Brain pericyte (primary cell): ENCODE measurements at places on chromosomes 7 and 10.

DNA sequence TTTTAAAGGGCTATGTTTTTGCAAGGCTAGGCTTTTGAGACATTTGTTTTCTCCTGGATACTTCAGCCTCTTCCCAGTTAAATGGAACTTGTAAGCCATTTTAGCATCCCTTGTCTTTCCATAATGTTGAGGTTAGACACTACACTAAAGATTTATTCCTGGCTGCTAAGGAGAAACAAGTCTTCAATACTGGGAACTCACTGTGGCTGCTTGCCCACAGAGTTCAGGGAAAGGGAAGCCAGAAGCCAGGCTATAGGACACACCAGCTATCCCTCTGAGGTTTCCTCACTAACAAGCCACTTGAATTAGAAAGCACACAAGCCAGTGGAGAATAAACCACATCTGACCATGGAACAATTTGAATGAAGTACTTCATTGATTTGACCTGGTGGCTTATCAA lies 421.7 kb upstream of the CHRM2 start:
- no peak for DNase-seq

GRCh38 chr10:119807960-119808697 lies 64.5 kb downstream of the MCMBP start:
- DNase-seq = no peak

GRCh38 chr7:55124989-55125875 lies 106.4 kb downstream of the EGFR start:
- DNase-seq = no peak

DNA sequence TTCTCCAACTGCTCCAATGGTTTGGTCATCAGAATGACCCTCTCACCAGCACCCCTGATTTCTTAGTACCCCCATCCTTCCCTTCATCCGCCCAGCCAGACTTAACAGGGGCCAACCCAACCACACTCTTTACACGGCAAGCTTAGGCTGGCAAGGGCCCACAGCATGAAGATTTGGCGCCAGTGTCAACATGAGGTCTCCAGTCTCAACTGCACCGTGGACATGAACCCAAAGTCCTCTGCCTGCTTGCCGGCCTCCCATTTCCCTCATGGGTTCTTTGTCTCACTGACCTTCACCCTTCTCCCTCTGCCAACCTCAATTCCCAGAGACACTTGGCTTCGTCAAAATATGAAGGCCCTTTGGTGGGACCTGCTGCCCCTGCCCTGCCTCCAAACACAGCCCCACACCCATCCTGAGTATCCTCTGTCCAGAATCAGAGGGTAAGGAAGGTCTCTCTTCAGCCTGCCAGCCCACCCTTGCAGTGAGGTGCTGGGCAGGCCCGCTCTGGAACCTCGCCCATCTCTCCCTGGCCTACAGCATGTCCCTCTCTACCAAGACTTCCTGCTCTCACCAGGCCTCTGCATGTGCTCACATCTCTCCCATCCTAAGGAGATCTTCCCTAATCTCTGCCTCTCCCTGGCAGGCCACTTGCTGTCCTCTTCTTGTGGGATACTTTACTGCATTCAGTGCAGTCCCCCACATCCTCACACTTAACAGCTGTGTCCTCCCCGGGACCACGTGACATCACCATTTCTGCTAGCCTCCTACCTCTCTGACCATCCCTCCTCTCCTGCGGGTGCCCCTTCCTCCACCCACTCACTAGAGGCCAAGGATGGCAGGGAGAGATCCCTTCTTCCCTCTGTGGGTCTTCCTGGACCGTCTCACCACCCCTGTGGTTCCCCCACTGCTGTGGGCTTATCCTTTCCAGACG lies 91.7 kb upstream of the ZMIZ1 start:
- DNase-seq = no peak

DNA sequence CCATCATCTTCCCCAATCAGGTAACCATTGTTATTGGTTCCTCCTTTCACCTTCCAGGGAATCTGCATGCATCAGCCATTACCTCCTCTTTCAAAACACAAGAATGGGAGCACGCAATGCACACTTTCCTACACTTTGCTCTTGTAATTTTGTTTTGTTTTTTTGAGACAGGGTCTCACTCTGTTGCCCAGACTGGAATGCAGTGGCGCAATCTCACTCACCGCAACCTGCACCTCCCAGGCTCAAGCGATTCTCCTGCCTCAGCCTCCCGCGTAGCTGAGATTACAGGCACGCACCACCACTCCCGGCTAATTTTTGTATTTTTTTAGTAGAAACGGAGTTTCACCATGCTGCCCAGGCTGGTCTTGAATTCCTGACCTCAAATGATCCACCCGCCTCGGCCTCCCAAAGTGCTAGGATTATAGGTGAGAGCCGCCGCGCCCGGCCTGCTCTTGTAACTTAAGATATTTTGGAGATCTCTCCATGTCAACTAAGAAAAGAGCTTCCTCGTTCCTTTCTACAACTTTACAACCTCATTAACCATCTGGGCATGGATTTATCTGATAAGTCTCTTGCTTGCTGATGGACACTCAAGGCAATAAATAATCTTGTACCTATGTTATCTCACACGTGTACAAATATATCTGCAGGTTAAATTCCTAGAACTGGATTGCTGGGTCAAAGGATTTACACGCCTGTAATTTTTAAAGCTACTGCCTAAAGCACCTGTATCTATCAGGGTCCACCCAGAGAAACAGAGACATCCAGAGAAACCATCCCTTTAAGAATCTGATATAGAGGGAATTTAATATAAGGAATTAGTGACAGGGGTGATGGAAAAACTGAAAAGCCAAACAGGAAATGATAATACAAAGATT lies 4.2 kb downstream of the CYTH3 start:
- DNase-seq = no peak

DNA sequence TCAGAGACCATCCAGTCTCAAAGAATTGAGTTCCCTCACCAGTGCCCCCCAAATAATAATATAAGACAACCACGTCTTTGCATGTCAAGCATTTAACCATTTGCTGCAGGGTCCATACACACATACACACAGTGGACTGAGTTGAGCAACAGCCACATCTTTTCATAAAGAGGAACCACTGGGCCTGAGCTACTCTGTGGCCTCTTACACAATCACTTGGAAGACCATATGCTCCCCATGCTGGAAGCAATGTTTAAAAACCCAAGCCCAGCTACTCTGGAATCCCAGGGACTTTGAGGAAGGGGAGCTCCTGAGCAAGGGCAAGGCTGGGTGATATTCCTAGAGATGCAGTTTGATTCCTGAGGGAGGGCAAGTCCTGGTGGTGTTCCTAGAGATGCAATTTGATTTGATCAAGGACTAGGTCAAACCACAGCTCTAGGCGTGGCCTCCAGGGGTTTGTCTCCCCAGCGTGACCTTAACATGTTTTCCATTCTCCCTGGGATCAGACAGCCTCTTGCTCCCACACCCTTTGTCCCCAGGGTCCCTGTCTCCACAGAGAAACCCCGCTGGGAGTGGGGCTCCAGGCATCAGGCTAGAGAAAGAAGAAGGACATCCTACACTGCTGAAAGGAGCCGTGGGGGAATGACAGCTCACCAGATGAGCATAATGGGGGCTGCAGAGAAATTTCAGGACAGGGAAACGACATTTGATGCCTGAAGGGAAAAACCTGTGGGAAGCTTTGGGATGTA lies 376.2 kb upstream of the MGMT start:
- DNase-seq = no peak

GRCh38 chr10:133388973-133389818 lies 4.8 kb upstream of the MTG1 start:
- DNase-seq = no peak

DNA sequence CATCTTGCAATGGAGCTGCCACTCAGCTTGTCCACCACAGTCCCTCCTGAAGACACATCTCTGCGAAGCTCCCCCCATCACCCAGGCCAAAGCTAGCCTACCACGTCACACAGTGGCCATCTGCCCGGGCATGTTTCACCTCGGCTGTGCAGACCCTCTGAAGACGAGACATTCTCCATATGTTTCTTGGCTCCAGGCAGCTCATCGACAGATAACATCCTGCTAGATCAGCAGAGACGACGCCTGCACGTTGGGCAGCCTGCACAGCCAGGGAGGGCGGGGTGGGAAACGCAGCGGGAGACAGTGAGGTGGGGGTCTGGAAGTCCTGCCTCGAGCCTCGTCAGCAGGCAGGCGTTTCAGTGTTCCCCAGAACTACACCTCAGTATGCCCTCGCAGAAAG lies 53.0 kb downstream of the PTPRN2 start:
- DNase-seq = no peak

DNA sequence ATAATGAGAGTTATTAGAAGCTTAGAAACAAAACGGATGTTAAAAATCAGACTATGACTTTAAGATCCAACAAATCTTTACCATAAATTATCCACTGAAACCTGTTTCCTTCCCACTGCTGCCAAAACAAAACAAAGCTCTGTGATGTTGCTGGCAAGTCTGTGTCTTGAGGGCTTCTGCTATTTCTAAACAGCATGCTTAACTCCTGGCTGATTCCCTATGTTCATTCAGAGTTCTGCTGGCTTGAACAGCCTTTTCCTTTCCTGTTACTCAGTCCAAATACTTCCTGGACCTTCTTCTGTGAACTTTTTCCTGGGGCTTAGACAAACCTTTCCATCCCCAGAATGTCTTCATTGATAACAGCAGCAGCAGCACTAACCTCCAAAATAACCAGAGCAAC lies 448.1 kb downstream of the SORCS1 start:
- DNase-seq = no peak

DNA sequence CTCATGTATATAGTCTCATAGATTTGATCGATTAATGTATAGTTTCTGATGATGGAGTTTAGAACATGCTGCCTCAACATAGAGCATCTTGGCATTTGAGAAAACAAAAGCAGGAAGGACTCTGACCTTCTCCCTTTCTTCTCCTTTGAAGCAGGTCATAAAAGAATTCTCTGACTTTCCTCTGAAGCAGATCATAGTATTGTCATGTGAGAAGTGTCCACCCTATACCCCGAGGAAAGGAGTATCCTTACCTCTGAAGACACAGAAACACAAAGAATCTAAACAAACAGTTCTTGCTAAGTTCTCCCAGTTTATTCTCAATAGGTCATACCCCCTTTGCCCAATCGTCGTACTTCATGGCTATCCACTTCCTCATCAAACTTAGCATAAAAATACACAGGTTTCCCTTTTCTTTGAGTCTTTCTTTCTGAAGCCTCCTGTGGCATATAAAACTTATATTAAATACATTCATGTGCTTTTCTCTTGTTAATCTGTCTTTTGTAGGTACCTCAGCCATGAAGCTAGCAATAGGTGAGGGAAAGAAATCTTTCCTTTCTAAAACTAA lies 194.9 kb downstream of the REEP3 start:
- no peak for DNase-seq

DNA sequence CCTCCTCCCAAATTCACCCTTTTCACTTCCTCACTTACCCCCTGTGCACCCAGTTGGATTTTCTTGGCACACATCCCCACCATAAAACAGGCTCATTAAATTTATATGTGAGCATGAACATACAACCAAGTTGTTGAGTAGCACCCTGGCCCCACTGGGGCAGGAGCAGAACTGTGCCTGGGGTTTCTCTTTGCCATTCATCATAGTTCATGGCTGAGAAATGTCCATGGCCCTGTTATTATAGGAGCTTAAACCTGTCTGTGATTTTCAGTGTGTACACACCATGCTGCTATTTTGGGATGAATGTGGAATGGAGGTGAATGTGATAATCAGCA lies 618.8 kb downstream of the LRMDA start:
- DNase-seq = no peak

- no peak for DNase-seq
Measured at GRCh38 chr7:8618441-8619070, 185.1 kb downstream of the NXPH1 start.

DNA sequence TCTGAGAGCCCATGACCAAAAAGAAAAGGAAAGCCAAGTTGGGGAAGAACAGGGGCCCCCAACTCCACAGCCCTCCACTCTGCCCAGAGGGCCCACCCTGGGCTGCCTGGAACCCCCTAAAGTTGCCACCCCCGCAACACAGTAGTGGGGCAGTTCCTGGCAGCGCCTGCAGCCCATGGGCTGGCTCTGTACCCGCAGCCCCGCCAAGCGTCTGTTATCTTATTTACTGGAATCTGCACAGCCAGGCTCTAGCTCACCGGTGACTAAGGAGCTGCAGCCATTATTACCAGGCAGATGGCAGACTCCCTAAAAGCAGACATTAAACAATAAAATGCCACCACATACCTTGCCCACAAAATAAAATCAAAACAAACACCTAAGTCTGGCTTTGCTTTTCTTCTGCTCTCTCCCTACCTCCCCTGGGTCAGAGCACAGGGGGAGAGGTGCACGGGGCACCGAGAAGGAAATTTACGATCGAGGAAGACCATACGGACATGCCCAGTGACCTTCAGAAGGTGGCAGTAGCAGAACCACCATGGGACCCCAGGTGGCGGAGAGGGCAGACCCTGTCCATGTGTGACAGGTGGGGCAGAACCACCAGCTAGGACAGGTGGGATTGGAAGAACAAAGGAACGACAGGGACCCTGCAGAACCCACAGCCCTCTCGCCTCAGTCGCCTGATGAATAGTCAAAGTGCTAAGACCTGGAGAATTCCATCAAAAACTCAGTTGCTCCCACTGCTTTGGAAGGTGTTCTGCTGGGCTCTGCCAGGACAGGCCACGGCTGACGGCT lies 66.3 kb downstream of the PRKAG2 start:
- DNase-seq = no peak

DNA sequence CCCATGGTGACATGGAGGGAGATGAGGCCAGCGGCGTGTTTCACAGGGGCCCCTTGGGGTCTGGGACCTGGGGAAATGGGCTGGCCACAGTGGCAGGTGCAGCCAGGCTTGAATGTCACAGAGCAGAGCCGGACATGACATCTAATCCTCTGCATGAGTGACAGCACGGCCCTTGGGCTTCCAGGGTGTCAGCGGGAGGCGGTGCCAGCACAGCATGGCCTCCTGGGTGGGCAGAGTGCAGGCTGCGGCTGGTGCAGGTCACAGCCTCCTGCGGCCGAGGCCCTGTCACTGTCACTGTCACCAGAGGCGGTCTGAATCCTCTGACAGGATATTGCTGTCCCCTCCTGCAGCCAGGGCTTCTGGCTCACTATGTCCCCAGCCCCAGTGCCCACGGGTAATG lies 18.2 kb downstream of the BHLHA15 start:
- DNase-seq = no peak

DNA sequence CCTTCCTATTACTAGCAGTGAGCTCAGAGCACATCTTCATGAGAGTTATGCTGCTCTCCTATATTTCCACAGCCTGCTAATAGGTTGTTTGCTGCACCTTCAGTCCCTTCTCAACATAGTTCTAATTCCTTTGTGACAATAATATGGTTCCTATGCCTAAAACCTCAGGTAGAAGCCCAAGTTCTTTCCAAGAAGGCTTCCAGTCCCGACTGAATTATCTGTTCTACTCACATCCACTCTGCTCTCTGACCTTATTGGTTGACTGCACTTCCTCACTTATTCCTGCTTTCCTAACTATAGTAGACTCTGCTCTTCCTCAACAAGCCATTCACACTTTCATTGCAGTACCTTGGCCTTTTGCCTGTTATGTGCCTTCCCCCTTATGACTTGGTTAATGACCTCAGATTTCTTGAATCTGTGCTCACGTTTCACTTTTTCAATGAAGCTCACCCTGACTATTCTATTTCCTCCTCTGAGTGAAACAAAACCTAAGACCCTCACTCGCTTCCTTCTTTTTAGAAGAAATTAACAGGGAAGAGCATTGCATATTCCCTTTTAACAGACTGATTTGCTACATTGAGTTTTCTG lies 132.7 kb downstream of the MDFIC start:
- DNase-seq = no peak

- DNase-seq = no peak
Measured at GRCh38 chr10:4391683-4392082, 434.3 kb upstream of the AKR1E2 start.

GRCh38 chr7:50393547-50394252 lies 56.5 kb downstream of the FIGNL1 start:
- DNase-seq = no peak
